ENCODE measurements at places on chromosomes 5 and 9.

- DNase-seq: no peak
Measured at GRCh38 chr5:54086191-54086590, 224.2 kb downstream of the ARL15 start.

GRCh38 chr9:136997830-136998234, 1.5 kb upstream of the CLIC3 start:
- DNase-seq: no peak

GRCh38 chr5:11467588-11467987, 436.7 kb downstream of the CTNND2 start:
- no peak for DNase-seq

DNA sequence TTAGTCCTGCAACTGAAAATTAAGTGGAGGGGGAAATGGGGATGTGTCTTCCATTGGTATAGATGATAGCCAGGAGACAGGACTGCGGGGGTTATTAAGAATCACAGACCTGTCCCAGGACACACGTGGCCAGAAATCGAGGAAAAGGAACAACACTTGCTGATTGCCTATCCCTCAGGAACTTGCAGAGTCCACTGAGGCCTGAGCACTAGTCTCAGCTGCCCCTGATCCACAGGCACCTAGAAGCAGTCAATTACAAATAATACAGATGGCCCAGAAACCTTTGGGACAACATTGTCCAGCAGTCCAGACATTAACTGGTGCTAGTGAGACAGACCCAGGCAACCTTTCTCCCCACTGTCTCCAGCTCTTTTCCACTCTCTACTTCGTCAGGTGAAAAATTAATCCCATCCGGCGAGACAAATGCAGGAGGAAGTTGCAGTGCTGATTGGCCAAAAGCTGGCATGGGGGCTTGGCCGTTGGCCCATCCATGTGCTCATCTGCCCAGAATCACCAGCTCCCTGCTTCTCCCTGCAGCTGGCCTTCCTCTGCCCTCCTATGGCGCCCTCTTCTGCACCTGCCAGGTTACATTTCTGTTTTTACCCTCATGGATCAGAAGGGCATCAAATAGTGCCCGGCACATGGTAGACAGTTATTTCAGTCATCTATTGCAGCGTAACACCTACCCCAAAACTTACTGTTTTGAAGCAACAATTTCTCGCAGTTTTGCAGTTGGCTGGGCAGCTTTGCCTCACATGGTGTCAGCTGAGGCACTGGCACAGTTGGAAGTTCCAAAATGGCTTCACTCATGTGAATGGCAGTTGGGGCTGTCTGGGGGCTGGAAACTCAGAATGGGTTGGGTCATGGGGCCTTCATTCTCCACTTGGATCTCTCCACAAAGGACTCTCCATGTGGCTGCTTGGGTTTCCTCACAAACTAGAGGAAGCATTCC, 3.6 kb upstream of the B4GALT1 start:
- peak; percentile 56 for DNase-seq

DNA sequence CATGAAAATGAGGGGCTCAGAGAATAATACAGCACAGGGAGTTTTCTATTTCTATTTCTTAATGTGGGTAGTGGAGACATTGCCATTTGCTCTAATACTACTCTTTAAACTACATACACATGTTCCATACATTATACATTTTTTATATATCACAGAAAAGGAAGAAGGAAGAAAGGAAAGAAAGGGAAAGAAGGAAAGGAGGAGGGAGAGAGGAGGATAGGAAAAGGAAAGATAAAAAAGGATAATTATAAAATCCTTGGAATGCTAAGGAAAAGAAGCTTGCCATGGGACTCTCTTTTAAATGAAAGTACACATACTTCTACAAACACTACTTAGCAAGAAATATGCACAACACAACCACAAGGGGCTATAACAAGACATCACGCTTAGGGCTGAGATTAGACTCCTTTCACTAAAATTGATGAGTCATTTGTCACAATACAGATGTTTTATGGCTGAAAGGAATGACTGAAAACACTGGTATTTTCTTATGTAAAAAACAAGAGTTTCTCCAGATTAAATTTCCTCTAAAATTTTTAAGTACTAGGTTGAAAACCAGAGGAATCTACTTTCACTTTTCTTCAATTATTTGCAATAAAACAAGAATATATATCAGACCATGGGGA, 219.8 kb downstream of the ARL15 start:
- DNase-seq: peak; percentile 80

GRCh38 chr5:177023303-177023664, 788 bp downstream of the ZNF346 start:
- no peak for DNase-seq

GRCh38 chr9:114941376-114941775, 11.0 kb upstream of the TNFSF8 start:
- no peak for DNase-seq
